Stimulated activated CD8-positive, alpha-beta memory T cell treated with anti-CD3 and anti-CD28 coated beads, Interleukin-15, amount 100 ng/mL, for 24 hours (primary cell): ENCODE measurements at places on chromosomes 2 and 18.

DNA sequence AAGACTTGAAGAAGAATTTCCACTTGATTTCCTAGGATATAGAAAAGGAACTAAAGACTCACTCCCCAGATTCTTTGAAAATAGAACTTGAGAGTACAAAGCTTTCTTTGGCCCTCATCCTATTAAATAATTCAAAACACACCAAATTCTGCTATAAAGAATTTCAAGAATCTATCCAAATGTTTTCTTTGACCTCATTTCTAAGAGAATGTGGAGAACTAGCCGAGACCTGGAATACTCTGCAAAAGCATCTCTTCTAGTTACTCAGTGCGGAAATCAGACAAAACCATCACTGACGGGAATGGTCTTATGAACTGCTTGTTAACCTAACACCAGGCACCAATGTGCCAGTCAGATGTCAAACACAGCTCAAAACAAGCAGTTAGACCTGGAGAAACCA lies 44.2 kb upstream of the ARL5A start:
- DNase-seq = no peak

GRCh38 chr18:79584491-79585394 lies 94.9 kb upstream of the CTDP1 start:
- DNase-seq = no peak

GRCh38 chr2:85503168-85503850 lies 35.7 kb upstream of the MAT2A start:
- DNase-seq = no peak

- no peak for DNase-seq
Observed at GRCh38 chr18:23244401-23244800, 109.1 kb downstream of the CABLES1 start.

- no peak for DNase-seq
Observed at GRCh38 chr2:20516291-20516645, 69.4 kb downstream of the RHOB start.

- DNase-seq = no peak
Observed at GRCh38 chr18:76460482-76460881, 34.6 kb downstream of the ZNF516 start.

- DNase-seq = no peak
Observed at GRCh38 chr2:68689553-68690537, 44.8 kb upstream of the ARHGAP25 start.

DNA sequence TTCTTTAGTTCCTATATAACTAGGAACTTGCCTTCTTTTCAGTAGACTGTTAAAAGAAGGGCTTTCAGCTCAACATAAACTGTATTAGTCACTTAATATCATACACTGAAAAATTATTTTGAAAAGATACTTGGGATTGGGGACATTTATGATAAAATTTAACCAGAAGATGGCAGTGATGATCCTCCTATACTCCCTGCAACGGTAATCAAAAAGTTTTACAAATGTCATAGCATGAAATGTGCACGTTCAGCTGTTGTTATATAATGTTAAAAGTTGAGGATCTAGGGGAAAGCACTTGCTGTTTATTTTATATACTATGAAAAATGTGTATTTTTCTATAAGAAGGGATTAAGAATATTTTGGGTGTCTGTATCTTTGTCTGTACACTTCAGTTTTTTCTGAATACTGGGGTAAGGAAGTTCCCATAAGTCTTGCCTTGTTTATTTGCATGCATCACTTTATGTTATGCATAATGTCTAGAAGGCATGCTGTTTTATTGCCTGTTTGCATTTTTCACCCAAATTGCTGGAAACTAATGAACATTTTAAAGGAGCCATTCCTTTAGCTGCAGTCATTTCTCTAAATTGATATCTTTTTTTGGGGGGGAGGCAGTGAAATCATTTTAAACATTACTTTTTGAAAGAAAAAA lies 19.0 kb downstream of the DYNC1I2 start:
- DNase-seq = no peak

GRCh38 chr2:25938345-25938744 lies 44.0 kb downstream of the KIF3C start:
- DNase-seq = no peak

DNA sequence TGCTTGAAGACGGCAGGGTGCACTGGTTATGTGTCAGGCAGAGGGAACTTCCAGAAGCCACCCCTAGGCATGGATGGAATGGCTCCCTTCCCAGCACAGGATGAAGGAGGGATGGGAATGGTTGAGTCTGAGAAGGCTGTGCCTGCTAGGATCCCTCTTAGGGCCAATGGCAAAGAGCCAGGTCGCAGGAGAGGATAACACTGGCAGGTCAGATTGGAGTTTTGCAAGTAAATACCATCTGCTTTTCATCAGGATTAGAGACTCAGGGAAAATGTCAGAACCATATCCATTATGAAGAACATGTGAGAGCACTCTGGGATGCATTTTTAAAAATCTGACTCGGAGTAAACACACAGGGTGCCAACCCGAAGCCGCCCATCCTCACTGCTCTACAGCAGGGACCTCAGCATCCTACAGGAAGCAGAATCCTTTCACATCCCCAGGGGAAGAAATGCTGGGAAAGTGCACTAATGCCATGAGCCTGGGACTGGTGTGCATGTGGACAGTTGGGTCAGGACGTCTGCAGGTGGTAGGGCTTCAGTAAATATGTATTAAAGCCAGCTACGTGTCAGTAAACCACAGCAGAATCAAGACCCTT lies 139.9 kb downstream of the MYT1L start:
- DNase-seq = no peak

- DNase-seq = no peak
Observed at GRCh38 chr2:178328037-178328436, 122.9 kb downstream of the PRKRA start.

DNA sequence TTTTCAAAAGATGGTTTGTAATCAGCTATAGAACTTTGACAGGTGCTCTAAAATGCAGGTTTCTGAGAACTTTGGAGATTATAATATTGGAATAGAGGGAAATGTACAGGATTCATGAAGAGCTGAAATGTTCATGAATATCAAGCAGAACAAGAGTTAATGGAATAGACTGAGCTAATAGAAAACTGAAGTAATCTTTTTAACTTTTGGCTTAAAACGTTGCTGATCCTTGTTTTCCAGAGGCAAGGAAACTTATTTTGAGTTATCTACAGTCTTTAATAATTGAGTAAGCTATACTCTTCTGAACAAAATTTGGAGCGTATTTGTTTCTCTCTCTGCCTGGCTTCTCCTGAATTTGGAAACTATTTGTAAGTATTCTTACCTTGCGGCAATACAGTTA lies 10.8 kb upstream of the IL18RAP start:
- DNase-seq = no peak

DNA sequence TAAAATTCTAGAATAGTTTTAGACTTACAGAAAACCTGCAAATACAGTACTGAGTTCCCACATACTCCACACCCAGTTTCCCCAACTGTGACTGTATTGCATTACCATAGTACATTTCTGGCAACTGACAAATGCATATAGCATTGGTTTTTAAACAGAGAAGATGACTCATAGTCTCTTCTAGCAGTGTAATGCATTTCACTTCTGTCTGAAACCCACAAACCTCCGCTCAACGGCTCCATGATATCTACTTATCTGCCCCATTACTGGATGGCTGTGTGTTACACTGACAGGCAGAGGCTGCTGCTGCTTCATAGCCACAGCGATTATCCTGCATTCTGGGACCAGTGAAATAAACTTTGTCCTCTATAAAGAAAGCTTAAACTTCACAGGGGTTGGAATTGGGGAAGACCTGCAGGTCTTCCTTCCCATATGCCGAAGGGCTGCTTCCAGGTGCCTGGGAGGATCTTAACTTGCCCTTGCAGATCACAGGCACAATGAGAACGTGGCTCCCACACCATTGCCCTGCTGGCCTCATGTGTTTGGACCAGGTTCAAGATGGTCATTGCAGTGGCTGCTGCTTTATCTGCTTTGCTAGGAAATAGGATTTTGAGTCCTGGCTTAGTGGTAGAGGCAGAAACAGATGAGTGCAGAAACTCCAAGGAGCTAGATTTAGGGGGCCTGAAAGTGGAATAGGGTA lies 742.6 kb upstream of the HS6ST1 start:
- DNase-seq = no peak

DNA sequence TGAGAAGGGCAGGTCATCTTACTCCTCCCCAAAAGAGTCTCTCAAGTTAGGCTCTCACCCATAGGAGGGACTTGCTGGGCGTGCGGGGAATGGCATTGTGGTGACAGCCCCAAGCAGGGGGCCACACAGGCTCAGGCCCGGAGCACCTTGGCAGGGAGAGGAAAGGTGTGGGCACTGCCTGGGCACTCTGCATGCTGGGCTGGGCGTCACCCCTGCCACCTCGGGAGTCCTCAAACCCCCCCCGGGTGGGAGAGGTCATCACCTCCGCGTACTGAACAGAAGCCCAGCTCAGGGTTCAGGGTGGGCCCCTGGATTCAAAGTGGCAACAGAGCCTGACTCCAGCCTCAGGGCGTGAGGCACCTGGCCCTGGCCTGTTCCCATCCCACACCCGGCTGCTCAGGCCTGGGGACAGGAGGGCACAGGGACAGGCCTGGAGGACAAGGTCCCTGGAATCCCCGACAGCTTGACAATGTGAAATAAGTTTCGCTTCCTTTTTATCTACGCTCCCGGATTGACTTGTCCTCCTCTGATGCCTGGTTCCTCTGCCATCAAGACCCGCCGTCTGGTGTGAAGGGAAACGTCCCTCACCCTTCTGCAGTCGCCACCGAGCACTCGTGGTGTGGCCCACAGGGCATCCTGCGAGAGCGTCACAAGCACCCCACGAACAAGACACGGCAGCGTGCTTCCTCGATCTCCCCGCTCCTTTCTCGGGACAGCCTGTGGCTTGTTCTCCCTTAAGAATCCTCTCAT lies 97.8 kb downstream of the HDAC4 start:
- no peak for DNase-seq

GRCh38 chr2:240972636-240973521 lies 25.5 kb upstream of the SNED1 start:
- no peak for DNase-seq

GRCh38 chr2:138274421-138275291 lies 226.9 kb upstream of the SPOPL start:
- no peak for DNase-seq

DNA sequence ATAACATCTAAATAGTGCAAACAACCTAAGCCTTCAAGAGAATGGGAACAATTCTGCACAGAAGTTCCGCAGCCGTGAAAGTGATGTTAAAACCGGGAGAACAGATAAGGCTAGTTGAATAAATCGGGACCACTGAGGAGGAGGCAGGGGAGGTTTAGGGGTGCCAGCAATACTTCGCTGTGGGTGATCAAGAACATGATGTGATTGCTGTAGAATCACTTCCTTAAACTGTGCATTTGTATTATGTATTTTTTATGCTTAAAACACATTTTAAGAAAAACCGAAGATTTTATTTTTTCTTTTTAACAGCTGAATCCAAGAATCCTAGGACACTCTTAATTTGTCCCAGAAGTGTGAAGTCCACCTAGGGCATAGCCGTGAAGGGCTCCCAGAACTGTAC lies 33.6 kb downstream of the TTC32 start:
- DNase-seq = no peak

DNA sequence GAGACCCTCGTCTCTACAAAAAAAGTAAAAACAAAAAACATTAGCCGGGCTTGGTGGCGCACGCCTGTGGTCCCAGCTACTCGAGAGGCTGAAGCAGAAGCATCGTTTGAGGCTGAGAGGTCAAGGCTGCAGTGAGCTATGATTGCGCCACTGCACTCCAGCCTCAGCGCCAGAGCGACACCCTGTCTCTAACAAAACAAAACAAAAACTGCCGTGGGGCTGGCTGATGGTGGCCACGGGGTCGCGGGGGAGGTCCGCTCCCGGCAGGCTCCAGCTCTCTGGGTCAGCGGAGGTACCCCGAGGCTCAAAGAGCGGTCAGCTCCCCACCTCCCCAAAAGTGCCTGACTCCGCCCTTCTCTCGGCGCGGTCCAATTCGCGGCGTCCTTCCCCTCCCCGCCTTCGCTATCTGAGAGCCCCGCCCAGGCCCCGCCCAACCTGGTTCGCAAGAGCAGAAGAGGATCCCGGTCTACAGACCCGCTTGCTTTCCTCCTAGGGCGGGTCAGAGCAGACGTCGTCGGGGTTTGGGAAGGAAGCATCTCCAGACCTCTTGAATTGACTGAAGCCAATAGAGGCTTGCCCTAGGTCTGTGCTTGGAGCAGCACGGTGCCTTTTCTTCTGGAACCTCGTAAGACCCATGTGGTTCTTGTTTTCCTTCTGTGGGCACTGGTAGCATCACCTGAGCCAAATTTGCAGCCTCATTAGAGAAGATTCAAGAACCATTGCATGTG lies 7.8 kb downstream of the RAX start:
- no peak for DNase-seq

DNA sequence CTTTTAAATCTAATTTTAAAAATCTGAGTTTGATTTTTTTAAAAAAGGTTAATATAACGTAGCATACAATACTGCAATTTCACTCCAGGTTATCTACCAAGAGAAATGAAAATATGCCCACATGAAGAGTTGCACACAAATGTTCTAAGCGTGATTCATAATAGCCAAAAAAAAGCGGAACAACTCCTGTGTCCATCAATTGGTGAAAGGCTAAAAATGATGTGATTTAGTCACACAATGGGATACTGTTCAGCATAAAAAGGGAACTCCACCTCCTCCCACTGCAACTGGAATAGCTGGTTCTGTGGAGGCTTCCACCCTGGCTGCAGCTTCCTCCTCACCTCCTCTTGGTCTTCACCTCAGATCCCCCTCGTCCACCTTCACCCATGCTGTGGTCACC lies 132.8 kb downstream of the PIK3C3 start:
- no peak for DNase-seq

GRCh38 chr18:44689736-44690135 lies 9.0 kb downstream of the SETBP1 start:
- DNase-seq = no peak

- DNase-seq = no peak
Observed at GRCh38 chr2:62175728-62176127, 20.2 kb upstream of the B3GNT2 start.

- no peak for DNase-seq
Observed at GRCh38 chr2:112959109-112959812, 18.5 kb upstream of the IL36G start.
